Activated T-cell treated with anti-CD3 and anti-CD28 coated beads, Interleukin-2, amount 50 U/mL, for 1 hour (primary cell): ENCODE measurements at places on chromosomes 2 and 18.

- DNase-seq: no peak
These were observed 52.6 kb downstream of the SH2D6 start for GRCh38 chr2:85470850-85471800.

- no peak for DNase-seq
These were observed 253.6 kb downstream of the NBAS start for GRCh38 chr2:15307526-15307925.

DNA sequence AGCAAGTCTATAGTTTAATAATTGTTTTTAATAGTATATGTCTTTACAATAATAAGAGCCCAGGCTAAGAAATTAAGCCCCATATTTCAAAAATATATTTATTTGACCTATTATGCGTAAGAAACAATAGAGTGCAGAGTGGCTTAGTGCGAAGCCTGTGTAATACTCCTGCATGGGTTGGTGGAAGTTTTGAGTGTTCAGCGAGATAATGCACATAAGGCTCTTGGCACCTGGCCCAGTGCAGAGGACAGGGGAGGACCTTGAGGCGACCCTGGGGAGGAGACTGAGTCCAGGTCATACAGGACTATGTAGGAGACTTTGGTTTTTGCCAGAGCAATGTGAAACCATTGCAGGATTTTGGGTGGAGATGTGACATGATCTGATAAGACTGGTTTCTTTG lies 132.4 kb upstream of the ST6GAL2 start:
- no peak for DNase-seq

- no peak for DNase-seq
These were observed 10.7 kb downstream of the BABAM2 start for GRCh38 chr2:27901234-27901633.

DNA sequence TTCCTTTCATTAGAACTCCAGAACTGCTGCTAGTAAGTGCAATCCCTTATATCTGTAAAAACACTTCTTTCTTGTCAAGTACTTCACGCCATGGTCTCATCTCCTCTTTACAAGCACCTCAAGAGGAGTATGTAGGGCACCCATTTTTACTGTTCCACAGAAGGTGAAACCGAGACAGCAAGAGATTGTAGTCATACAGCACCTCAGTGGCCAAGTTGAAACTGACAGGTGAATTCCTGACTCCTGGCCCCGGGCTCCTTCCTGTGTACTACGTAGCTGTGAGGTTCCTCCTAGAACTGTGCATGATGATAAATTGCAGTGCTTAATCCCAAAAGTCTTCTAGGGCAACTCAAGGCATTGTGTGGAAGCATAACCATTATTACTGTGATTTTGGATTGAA lies 131.5 kb upstream of the MEIS1 start:
- DNase-seq: no peak

- no peak for DNase-seq
These were observed 31.5 kb upstream of the ATIC start for GRCh38 chr2:215280326-215280725.

GRCh38 chr18:11948852-11949523 lies 32.3 kb upstream of the IMPA2 start:
- no peak for DNase-seq

GRCh38 chr18:54813977-54814565 lies 14.2 kb upstream of the RAB27B start:
- no peak for DNase-seq

GRCh38 chr2:174827371-174828369 lies 63.4 kb upstream of the CHRNA1 start:
- DNase-seq: no peak

DNA sequence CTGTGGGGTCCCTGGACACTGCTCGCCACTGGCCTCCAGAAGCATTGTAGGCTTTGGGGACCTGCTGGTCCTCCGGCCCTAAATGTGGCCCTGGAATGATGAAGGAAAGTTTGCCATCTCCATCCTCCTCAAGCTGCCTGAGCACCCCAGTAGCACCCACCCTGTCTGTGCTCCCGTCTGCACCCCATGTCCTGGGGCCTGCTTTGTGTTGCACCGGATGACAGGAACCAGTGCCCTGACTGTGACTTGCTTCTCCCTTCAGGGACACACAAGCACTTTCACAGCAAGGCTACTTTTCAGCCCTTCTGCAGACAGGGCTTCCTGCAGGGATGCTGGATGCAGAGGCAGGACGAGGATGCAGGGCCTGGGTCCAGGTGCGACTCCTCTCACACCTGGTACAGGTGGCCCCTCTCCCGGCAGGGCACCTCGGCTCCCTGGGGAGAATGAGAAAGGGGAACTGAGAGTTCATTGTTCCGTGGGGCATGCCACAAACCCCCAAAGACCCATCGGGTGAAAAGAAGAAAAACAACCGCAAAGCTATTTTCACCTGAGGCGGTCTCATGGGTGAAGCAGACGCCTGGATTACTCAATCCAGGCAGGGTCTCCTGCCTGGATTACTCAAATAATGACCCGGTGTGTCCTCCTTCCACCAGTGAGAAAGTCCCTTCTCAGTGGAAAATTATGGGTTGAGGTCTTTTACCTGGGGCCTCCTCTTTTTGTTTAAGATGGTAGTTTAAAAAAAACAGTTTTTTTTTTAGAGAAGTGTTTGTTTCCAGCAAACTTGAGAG lies 74.9 kb downstream of the LONRF2 start:
- no peak for DNase-seq

- DNase-seq: no peak
These were observed 602.7 kb downstream of the KCNJ3 start for GRCh38 chr2:155301221-155301620.

DNA sequence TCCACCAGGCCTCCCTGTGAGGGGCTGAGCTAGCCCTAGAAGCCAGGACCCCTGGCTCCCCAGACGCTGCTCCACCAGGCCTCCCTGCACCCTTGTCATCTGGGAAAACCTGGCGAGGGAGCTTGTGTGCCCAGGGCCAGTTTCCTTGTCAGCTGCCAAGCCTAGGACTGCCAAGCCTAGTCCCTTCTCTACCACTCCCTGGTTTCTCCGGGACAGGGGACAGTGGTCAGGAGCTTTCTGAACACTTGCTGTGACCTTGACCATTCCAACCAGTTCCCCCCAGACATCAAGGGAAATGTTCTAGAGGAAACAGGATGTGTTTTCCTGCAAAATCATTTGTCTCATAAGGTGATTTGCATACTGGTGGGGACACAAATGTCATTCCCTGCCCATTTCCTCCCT lies 41.3 kb upstream of the MRPL33 start:
- no peak for DNase-seq

DNA sequence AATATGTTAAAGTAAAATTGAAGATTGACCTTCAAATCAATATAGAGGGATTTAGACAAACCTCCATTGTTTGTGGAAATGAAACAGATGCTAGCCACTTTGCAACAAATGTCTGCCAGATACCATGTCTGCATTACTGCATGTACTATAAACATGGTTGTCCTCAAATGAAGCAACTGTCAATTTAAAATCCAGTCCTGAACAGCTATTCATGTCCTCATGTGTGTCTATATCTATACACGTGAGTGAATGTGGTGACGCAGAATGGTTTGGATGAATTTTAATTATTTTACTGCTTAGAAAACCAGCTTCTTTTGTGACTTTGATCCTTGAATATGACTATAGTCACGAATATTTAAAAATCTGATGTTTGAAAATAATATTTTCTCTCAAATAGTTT lies 71.5 kb downstream of the NYAP2 start:
- no peak for DNase-seq
